ENCODE measurements at places on chromosomes 7 and 10. TPM values are rescaled to one million over a fixed set of nuclear protein-coding genes. Genes with fewer than 3 reads are reported as not detected.

DPCD gene
- total RNA-seq = 57.2 TPM

SUN3 gene
- total RNA-seq = not detected

NAMPT gene
- 54.7 TPM for total RNA-seq

ZYX gene
- 18.3 TPM for total RNA-seq

DGKI gene
- 21.5 TPM for total RNA-seq

SPDYE6 gene
- total RNA-seq = not detected

AGBL3 gene
- total RNA-seq = 5.9 TPM

DDC gene
- 2.5 TPM for total RNA-seq

PDE1C gene
- 10.6 TPM for total RNA-seq
